ENCODE measurements at places on chromosomes 4 and X.

- no peak for DNase-seq
These were observed 3.7 kb upstream of the RHOH start for GRCh38 chr4:40193016-40193571.

DNA sequence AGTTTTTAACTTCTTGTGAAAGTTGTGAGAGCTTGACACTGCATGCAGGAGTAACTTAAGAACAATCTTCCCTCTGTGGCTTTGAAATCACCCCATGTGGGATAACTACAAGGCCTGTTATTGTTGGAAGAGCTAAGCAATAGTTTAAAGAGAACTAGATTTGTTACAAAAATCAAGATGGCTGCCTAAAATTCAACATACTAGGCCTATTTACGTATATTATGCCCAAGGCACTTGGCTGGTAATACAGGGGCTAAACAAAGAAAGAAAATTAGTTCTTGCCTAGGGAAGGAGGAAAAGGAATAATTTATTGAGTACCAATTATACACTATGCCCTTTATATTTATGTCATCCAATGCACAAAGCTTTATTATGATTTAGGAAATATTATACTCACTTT, 36.1 kb downstream of the DMD start:
- no peak for DNase-seq

GRCh38 chrX:150504397-150505182, 63.8 kb upstream of the MTM1 start:
- DNase-seq, result peak; percentile 38

DNA sequence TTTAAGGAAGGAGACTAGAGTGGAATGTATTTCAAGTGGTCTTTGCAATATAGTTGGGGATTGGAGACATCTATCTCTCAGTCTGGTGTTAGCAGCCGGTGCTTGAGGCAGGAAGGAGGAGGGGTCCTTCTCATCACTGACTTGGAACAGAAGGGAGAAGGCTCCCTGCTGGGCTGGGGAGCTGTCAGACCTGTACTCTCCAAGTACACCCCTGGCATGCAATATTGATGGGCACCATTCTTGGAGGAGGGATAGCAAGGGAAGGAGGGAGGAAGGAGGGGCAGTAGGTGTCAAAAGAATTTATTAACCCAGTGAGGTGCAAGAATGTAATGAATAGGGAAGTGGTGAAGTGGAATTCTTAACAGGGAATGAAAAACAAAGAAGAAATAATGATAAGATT, 338.8 kb downstream of the UNC5C start:
- DNase-seq, result no peak

- no peak for DNase-seq
These were observed 419.4 kb downstream of the CENPC start for GRCh38 chr4:67125636-67126514.

DNA sequence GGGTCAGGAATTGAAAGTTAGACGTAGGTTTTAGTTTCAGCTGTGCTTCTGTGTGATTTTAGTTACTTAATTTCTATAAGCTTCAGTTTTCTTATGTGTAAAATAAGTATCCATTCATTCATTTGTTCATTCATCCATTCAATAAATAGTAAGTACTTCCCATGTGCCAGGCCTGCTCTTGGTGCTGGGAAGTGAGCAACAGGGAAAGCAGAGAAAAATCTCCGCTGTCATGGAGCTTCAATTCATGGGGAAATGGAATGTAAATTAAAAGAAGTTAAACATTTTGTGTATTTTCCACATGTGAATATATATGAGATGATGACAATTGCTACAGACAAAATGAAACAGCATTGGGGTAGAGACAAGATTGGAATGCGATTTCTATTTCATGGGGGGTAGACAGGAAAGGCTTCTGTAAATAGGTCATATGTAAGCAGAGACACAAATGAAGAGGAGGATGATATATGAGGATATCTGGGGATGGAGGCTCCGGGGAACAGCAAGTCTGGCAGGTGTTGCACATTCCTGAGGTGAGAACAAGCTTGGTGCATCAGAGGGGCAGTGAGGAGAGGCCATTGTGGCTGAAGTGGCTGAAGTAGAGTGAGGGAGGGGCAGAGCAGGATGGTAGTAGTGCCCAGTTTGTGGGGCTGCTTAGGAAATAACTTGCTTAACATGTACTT, 66.2 kb downstream of the FHIP1A start:
- DNase-seq, result no peak

GRCh38 chrX:49199906-49200771, at the start of gene SYP:
SYP (minus strand) TSS chrX:49200193; CDS start chrX:49200186, 7 bp downstream.
- peak; percentile 60 for DNase-seq

DNA sequence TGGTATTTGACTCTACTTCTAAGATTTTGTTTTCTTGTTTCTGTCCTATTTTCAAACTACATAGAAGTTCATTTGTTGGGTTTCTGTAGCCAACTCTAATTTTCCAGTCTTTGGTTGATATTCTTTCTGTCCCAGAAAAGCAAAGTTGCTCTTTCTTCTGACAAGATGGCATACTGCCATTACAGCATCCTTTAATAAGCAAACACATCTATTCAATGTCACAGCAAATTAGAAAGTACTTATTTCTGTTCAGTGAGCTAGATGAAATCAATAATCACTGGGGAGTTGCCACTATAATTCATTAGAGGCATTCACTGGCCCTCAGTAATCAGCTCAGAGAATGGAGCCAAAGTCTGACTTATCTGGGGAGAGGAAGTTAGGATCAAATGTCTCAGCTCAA, 1258.0 kb upstream of the IGFBP7 start:
- DNase-seq, result no peak

DNA sequence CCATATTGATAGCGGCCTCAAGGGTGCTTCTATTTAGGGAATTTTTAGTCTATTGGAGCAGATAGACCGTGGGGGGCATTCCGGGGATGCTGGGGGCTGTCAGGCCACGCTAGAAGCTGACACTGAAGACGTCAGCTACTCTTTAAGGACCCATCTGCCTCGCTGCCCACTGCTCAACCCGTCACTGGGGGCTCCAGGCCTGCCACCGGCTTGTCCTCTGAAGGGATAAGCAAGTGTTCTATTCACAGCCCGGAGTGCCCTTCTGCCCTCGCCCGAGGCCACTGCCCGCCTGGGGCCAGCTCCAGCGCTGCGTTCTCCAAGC, 679 bp upstream of the MSL3 start:
- no peak for DNase-seq

DNA sequence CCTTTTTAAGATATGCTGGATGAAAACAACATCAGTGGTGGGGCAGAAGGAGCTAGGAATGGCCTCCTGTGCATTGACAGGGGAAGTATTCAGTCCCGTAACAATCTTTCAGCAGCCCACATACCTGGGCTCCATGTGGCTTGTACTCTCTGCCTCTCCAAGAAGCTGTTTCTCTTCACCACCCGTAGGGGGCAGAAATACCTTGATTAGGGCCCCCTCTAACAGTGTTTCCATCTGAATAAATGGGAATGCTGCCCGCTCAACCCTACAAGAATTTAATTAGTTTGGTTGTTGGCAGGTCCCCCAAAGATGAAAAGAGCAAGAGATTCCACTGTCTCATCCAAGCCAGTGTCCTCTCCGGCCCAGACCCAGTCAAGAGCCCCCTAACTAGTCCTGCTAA, 155.2 kb downstream of the SMIM20 start:
- DNase-seq, result no peak

DNA sequence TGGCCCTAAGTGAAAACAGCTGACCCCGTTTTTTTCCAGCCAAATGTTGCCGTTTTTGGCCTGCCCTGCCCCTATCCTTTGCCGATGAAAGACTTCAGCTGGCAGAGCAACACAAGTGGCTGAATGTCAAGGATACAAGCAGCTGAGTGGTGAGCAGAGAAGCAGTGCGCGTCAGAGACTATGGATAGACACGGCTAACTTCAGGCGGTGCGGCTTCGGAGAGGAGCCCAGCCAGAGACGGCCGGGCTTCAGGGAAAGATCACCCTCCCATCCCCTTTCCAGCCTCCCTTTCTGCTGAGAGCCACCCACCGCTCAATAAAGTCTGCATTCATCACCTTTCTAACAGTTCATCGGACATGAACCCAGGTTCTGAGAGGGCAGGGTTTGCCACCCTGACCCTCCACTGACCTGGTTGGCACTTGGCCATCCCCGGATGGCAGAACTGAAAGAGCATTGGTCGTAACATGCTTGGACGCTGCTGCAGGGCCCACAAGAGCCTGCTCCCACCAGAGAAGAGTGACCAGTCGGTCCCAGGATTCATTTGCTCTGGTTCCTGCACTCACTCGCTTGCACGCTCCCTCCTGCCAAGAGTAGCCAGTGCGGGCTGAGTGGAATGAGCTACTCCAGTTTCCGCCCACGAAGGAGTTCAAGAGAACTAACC, 125.8 kb downstream of the PPEF1 start:
- DNase-seq, result peak; percentile 3

DNA sequence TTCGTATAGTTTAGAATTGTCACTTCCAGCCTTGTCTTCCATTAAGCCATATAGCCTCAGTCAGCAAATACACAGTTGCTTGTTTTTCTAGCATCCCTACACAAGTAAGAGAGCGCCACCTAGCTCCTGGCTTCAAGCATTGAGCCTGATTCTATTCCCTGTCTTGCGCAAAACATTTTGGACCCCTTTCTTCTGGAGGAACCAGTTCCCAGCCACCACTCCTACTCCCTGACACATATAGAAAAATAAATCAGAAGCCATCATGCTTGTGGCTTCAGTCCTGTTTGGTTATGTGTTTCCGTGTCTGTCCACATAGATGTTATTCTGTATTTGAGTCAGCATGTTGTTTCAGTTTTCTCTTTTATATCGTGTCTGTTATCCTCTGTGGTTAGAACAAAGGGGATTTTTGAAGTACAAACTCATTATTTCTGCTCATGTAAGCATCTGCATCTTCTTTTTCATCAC, 59.9 kb downstream of the GK start:
- no peak for DNase-seq

GRCh38 chr4:56317749-56318148, 69.5 kb downstream of the AASDH start:
- DNase-seq, result no peak

GRCh38 chr4:40157436-40157835, 39.4 kb upstream of the RHOH start:
- no peak for DNase-seq

DNA sequence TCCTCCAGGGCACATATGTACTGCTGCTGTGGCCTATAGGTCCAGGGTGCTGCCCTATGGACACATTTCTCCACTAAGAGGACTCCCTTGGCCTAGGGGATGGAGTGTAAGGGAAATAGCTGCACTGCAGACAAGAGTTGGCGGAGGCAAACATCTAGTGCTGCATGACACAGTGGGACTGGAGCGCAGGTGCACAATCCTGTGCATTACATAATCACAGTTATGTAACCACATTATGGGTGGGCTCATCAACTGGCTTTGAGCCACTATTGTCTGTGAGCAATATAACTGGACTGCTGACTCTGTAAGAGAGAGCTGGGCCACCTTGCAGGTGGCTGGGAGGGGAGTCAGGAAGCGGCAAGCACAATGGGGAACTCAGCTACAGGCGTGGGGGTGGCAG, 3.2 kb upstream of the TIGD2 start:
- no peak for DNase-seq

DNA sequence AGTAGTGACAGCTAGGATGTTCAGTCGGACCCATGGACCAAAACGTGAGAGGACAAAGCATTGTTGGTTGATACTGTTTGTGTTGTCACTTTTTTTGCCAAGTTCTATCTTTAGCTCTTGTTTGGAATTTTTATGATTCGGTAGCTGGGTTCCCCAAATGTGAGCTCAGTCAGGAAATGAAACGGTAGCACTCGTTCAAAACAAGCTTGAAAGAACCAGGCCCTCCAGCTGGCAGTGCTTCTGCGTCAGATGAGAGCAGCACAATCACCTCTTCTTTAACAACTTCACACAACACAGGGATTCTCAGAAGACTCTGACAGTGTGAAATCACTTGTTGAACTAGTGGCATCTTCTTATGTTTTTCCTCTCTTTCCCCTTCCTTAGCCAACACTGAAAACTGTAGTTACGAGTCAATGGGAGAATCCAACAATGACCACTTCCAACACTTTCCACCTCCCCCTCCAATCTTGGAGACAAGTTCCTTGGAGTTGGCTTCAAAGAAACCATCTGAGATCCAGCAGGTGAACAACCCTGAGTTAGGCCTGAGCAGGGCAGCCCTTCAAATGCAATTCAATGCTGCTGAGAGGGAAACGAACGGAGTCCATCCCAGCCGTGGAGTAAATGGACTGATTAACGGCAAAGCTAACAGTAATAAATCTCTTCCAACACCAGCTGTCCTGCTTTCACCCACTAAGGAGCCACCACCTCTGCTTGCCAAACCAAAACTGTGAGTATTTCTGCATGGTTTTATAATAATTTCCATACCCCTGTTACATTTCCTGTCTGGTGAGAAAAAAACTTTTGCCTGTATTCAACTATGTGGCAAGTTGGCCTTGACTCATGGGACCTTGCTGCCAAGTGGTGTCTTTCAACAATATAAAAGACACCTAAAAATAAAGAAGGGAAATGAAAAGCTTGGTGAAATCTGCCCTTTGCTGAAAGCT, 214.6 kb downstream of the PALLD start:
- no peak for DNase-seq

GRCh38 chr4:48799157-48799556, 19.1 kb upstream of the FRYL start:
- DNase-seq, result no peak

DNA sequence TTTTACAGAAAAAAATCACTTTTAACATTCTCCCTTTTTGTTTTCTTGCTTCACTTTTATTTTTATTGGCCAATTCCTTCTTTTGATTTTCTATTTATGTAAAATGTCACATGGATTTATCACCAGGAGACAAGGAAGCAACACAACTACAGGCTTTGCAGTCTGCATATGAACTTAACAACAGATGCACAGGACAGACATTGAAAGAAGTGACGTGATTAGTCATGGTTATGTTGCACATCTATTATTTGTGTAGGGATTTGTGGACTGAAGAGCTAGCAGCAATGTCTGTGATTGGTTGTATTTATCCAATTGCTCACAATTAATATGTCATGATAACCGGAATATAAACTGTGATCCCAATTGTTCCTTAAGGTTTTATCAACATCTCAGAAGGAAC, 147.8 kb upstream of the KLF3 start:
- no peak for DNase-seq

DNA sequence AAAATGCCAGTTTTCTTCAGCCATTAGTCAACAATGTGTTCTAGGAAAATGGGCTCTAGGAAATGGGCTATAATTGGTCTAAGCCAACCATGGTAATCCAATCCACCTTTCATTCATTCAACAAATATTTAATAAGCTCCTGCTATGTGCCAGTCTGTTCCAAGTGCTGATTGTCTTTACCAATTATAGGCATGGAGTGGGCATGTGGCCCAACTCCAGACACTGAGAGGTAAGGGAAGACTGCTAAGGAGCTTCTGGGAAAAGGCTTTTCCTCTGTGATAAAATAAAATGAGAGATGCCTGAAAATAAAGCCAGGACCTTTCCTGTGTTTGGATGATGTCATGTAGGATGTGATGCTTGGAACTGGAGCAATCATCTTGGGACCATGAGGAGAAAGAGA, 43.3 kb downstream of the HOPX start:
- no peak for DNase-seq

GRCh38 chr4:174681723-174682300, 147.2 kb downstream of the GLRA3 start:
- no peak for DNase-seq

- DNase-seq, result no peak
These were observed 20.6 kb upstream of the KIAA0232 start for GRCh38 chr4:6761649-6762615.

- DNase-seq, result no peak
These were observed 514.3 kb downstream of the PDHA2 start for GRCh38 chr4:96354036-96354712.

- DNase-seq, result peak; percentile 39
These were observed 5.5 kb upstream of the ING2 start for GRCh38 chr4:183499389-183499788.

GRCh38 chrX:111869639-111870034, 6.3 kb upstream of the TRPC5OS start:
- DNase-seq, result peak; percentile 69
